ENCODE measurements at places on chromosomes 5 and 9.

DNA sequence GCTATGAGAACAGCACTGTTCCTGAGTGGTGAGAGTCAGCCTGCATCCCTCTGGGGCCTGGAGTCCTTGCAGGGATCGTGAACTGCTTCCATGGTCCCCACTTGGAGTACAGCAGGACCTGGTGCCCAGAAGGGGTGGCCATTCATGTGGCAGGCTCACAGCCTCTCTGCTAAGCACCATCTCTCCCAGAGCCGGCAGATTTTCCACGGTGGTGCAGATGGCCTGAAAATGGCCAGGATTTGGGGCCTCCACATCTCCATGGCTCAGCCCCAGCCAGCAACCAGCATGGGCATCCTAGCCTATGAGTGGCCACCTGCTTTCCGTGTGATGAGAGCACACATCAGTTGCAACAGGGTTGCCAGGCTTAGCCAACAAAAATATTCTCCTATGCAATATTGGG is 33.9 kb upstream of the SEMA4D start:
- no peak for DNase-seq

- no peak for DNase-seq
These were observed 29.7 kb downstream of the TEX10 start for GRCh38 chr9:100322954-100323536.

- no peak for DNase-seq
These were observed 166.8 kb downstream of the PSAT1 start for GRCh38 chr9:78463750-78464149.

GRCh38 chr5:168030912-168031311 is 260.5 kb upstream of the WWC1 start:
- no peak for DNase-seq

GRCh38 chr5:177435847-177436536 is 9.5 kb downstream of the GRK6 start:
- DNase-seq, result no peak

GRCh38 chr9:68705531-68706362 is 707 bp downstream of the PIP5K1B start:
- no peak for DNase-seq

- DNase-seq, result no peak
These were observed 183.4 kb downstream of the FBXO4 start for GRCh38 chr5:42108468-42108867.

- no peak for DNase-seq
These were observed 51.5 kb upstream of the ARL15 start for GRCh38 chr5:54361691-54362411.

DNA sequence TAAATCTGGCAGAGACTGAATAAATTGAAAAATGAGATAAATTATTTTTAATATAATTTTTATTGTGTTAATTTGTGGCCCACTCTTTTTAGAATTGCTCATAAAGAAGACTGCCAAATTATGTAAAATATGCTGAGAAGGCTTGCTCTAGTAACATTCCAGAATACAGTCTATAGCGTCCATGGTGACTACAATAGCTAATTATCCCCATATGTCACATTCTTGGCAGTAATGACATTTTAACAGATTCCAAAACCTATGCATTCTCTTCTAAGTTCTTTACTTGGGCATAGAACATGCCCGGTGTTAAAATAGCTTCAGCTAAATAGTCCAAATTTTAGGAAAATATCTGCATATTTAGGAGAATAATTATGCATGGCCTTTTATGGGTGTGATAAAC is 697.0 kb upstream of the SEMA6A start:
- no peak for DNase-seq

GRCh38 chr9:123316053-123316718 is 39.8 kb upstream of the CRB2 start:
- DNase-seq, result no peak

DNA sequence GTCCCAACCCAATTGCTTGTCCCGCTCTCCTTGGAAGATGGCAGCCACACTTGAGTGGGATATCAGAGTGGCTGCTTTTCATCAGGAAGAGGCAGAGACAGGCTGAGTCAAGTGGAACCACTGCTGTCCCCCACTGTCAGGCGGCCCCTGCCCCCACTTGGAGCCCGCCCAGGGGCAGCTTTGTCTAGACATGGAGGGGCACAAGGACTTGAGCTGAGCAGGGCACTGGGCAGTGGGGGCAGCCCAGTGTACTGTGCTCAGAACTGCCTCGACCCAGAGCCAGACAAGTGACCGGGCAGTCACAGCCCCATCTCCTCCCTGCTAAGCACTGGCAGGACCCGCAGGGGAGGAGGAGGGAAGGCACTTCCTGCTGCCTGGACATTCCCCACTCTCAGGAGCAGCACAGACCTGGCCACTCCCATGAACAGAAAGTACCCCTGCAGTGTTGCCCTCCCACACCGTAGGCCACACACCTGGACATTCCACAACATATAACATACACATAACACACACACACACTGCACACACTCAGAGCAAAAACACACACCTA is 91.0 kb downstream of the MRPL36 start:
- no peak for DNase-seq

DNA sequence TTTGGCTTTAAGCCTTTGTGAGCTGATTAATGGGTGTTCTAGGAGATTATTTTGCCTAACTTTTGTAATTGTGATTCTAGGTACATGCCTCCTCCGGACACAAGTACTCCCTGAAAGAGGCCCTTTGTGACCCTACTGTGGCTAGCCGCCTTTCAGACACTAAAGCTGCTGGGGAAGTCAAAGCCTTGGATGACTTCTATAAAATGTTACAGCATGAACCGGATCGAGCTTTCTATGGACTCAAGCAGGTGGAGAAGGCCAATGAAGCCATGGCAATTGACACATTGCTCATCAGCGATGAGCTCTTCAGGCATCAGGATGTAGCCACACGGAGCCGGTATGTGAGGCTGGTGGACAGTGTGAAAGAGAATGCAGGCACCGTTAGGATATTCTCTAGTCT is 13.6 kb downstream of the ITGA1 start:
- no peak for DNase-seq

Measured in stimulated activated CD4-positive, alpha-beta T cell treated with anti-CD3 and anti-CD28 coated beads, Interleukin-4, amount 100 ng/mL, for 48 hours (primary cell).